NCI-H345 (cell line): ENCODE measurements at places on chromosomes 12 and 14.
A peak's percentile ranks its signal among the peaks of the same experiment; 100 is the strongest.

GRCh38 chr12:8712572-8712971 is 14.8 kb downstream of the RIMKLB start:
- DNase-seq: no peak

DNA sequence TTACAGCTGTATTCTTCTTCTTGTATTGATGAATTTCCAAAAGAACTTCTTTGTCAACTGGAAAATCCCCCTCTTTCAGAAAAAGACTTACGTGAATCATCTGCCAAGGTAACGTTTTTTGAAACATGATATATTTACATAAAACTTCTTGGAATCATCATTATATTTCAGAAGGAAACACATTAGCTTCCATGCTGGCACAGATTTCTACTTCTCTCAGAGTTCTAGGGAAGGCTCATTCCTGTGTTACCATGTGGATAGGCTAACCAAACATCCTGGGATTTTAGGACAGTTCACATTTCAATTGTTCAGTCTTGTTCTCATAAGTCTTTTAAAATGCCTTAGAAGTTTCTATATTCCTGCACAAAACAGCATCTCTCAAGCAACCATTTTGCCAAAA is 120.3 kb upstream of the NEDD1 start:
- no peak for DNase-seq

GRCh38 chr14:45526715-45527549 is 273.9 kb upstream of the MIS18BP1 start:
- peak; percentile 27 for DNase-seq

- no peak for DNase-seq
Observed at GRCh38 chr12:80442426-80443222, 1.4 kb upstream of the PTPRQ start.

DNA sequence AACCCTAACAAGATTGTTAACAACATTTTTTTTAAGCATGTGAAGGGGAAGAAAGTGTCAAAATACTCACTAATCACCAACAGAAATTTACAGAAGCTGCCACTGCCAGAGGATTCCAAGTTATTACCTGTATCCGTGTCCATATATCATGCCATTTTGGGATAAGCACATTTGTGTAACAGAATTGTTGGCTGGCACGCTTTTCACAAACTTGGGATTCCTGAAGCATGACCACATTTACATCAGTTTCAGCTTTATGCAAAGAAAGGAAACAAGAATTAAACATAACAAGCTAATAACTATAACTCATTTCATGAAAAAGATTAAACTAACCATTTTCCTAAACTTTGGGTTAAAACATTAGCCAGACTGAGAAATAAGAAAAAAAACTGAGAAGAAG is 5.9 kb downstream of the NEMP1 start:
- no peak for DNase-seq

DNA sequence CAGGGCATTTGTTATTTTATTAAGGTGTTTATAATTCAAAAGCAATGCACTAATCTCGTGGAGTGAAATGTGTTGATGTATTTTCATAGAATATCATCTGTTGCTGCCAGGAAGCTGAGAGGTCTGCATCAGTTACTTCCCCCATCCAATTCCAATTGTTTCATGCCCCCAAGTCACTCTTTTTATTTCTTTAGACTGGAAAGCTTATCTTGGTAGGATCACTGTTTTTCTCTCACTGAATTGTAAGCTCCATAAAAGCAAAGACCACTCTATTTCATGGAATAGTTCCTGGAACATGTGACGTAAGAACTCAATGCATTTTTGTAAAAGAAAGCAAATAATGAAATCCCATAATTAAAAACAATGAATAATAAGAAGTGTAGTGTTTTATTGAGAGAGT is 420.2 kb downstream of the TRHDE start:
- DNase-seq: no peak

- peak; percentile 32 for DNase-seq
Observed at GRCh38 chr12:6925540-6926279, 2.0 kb upstream of the ATN1 start.

DNA sequence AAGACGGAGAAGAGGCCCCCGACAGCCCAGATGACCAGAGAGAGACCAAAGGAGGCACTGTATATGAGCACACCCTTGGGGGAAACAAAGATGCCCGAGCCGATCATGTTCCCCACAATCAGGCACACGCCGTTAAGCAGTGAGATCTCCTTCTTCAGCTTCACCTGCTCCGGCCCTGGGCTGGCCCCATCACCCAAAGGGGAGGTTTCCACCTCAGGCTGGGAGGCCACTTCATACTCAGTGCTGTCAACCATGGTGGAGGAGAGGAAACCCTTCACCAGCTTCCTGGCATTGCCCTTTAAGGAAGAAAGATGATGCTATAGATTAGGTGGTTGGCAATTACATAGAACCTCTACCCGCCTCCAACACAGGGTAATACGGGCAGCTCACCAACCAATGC is 2.1 kb downstream of the SLC7A7 start:
- no peak for DNase-seq

DNA sequence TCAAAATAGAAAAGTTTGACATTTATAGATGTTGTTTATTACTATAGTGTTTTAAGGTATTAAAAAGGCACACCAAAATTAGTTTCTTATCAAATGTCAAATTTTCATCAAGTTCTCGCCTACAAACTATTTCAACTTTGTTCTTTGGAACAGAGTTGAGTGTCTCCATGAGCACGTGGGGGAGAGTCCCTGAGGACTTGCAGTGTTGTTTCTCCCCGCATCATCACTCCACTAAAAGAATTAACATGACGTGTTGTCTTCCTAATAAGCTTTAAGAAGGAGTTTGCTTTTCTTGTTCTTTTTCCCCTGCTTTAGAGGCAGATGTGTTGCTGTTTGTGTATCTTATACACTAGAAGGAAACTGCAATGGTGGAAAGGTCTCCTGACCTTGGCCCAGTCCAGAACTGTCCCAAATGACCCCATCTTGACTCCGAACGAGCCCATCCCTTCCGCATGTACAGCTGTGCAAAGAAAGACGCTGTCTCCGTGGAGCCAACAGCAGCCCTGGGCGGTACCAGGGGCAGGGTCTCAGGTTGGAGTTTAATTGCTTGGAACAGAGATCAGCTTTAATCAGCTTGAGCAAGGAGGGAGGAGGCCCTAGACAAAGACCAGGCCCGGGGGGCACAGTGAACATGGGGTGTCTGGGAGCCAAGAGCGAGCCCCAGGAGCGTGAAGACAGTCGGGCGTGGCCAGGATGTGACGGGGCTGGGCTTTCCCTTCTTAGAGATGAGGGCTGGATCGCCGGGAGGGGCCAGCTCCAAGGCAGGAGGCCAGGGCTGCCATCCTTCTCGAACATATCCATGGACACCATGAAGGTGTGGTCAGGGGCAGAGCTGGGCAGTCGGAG is 215.4 kb upstream of the RTL1 start:
- DNase-seq: no peak

- no peak for DNase-seq
Observed at GRCh38 chr14:71711619-71712018, 220.6 kb upstream of the RGS6 start.

DNA sequence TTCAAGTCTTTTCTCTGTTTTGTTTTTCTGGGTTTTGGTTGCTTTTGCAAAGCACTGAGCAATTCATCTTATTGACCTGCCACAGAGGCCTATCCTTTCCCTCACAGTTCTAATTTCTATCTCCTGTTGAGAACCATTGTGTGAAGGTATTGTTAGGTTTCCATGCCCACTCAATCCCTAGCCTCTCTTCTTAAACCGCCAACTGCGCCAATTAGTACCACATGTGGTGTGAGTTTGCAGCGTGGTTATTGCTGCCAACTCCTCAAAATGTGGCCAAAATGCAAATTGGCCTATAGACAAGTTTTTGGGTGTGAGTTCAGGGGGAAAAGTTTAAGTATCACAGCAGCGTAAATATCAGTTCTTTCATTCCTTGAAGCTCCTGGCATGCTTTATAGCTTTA is 232.6 kb downstream of the FLRT2 start:
- DNase-seq: peak; percentile 89

- DNase-seq: no peak
Observed at GRCh38 chr14:24808412-24808811, 174.4 kb upstream of the GZMB start.
